ENCODE measurements at places on chromosomes 1 and 21. TPM values are rescaled to one million over a fixed set of nuclear protein-coding genes. Genes with fewer than 3 reads are reported as not detected.

The ABCG1 gene
- 8.6 TPM for total RNA-seq

The FAM72A gene
- total RNA-seq: 3.3 TPM

The C1orf87 gene
- total RNA-seq: 0.71 TPM

The ZMYND12 gene
- total RNA-seq: 0.80 TPM

The FMO5 gene
- 1.0 TPM for total RNA-seq

The SH2D1B gene
- 0.27 TPM for total RNA-seq

Measured in muscle of leg (tissue), 16 donors.